ENCODE measurements at places on chromosomes 3 and 15. TPM values are rescaled to one million over a fixed set of nuclear protein-coding genes. Genes with fewer than 3 reads are reported as not detected.

AMIGO3 gene
- total RNA-seq = 0.29 TPM

VWA5B2 gene
- not detected for total RNA-seq

CMSS1 gene
- total RNA-seq = 67.4 TPM

ABI3BP gene
- 0.32 TPM for total RNA-seq

GOLGA6D gene
- 0.16 TPM for total RNA-seq

TP63 gene
- 0.76 TPM for total RNA-seq

NXPE3 gene
- total RNA-seq = 13.9 TPM

CAV3 gene
- not detected for total RNA-seq

CCDC39 gene
- total RNA-seq = not detected

CCR9 gene
- total RNA-seq = 0.19 TPM

TMCC1 gene
- total RNA-seq = 16.4 TPM

ALG1L2 gene
- 1.1 TPM for total RNA-seq

DNA sequence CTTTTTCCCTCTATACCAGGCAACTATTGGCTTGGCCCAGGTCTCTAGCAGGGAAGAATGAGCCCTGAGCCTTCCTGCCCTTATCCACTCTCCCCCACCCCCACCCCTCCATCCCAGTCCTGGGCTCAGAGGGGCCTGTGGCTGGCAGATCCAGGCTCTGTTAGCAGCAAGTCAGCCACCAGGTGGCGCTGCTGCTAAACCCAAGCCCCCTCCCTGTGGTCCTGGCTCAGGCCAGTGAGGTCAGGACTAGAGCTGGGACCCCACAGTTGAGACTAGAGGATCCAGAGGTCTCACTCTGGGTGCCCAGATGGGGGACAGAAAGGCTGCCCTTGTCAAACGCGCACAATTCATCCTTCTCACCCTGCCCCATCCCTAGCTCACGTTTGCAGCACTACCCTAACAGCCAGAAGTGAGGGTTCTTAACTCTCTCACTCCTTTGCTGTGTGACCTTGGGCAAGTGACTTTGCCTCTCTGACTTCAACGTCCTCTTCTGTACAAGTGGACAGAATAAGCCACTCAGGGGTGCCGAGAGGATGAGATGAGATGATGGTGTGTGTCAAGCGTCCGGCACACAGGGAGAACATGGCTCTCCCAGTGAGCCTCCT lies 46.8 kb upstream of the SLC6A1 start:
- ATAC-seq = peak; percentile 68

GRCh38 chr3:160554980-160555379 lies 10.4 kb downstream of the KPNA4 start:
- peak; percentile 23 for ATAC-seq

- ATAC-seq = peak; percentile 99
These were observed 510.1 kb upstream of the CFAP20DC start for GRCh38 chr3:59559721-59560435.

- ATAC-seq = no peak
These were observed 6.2 kb downstream of the TMEM39A start for GRCh38 chr3:119457246-119457645.

DNA sequence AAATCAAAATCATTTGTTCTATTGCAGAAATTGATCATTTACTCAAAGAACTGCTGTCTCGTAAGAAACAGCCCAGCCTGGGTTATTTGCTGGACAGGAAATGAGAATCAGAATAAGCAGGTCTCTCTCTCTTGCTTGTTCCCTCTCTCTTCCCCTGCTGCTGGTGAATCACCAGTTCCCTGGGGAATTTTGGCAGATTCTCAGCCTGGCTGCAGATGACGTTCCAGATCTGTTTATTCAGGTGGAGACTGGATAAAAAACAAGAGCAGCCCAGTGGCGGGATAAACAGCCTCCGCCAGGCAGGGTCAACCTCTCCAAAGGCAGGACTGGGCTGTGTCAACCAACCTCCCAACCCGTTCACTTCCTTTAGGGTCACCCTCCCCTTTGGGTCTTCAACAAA lies 72.1 kb downstream of the LRIG1 start:
- no peak for ATAC-seq

- ATAC-seq = no peak
These were observed 234.4 kb upstream of the TMC3 start for GRCh38 chr15:81608309-81608829.

DNA sequence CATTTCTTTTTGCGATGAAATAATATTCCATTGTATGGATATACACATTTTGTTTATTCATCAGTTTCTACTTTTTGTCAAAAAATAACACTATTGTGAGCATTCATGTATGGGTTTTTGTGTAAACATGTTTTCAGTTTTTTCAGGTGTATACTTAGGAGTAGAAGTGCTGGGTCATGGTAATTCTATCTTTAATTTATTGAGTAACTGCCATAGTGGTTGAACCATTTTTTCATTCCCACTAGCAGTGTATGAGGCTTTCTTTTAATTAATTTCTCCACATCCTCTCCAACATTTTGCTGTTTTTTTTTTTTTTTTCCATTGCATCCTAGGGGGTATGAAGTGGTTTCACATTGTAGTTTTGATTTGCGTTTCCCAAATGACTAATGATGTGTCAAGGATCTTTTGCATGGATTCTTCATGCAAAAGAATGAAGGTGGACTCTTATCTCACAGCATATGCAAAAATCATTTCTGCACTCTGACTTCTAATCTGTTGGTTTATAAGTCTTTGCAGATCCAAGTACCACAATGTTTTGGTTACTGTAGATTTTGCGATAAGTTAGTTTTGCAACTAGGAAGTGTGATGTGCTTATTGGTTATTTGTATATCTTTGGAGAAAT lies 12.6 kb downstream of the ATP2C1 start:
- ATAC-seq = peak; percentile 25

DNA sequence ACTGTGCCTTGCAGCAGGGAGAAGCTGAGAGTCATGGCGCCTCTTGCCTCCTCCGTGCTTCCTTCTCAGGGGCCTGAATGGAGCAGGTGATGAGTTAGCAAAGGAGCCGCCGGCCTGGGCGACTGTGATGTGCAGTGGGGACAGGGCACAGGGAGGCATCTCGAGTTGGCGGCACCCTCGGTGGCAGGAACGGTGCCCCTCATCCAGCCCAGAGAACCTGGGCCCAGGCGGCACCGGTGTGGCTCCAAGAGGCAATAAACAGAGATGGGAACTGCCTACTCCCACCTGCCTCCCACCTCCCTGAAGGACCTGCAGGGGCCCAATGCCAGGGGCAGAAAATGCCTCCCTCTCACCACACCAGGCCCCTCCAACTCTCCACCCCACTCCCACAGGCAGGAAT lies 6.2 kb downstream of the SLC41A3 start:
- ATAC-seq = no peak

DNA sequence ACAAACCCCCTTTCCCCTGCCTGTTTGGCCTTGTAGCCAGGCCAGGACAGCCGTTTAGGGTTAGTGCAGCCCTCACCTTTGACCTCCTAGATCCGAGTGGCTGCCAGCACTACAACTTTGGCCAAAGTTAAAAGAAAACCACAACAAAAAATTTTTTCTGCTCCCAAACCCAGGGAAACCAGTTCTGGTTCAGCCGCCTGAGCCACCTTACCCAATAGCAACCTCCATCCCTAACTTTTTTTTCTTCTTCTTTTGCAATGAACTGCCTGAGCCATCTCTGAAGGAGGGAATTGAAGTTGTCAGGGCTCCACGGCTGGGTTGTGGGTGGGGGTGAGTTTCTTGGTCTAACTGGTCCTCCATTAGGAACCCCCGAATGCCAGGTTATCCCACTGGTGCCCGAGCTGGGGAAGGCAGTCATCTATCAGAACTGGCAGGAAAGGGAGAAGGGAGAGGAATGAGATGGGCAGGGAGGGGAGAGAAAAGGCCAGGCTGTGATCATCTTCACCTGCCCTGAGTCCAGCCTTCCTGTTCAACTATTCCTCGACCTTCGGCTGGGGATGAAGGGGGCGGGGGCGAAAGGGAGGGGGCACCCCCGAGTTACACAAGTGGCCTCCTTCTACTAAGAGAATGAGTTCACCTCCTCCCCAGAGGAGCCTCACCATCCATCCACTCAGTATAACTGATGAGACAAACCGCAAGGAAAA lies 6.2 kb upstream of the NR2F2 start:
- ATAC-seq = no peak

DNA sequence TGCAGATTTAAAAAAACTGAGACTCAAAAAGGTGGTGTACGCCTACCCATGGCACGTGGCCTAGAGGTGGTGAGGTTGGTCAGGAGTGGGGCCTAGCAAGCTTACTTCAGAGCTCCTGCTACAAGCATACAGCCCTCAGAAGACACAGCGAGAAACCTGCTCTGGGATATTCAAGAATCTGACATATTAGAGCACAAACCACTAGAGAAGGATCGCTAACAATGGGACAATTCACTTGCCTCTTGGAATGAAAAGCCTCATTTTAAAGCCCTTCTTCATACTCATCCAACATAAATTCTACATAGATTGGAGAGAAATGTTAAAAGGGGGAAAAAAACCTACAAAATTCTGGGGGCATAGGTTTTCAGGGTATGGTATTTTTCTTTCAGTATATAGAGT lies 118.0 kb upstream of the ARHGEF3 start:
- ATAC-seq = no peak

- ATAC-seq = no peak
These were observed 986.4 kb downstream of the ROBO1 start for GRCh38 chr3:78781351-78781750.

DNA sequence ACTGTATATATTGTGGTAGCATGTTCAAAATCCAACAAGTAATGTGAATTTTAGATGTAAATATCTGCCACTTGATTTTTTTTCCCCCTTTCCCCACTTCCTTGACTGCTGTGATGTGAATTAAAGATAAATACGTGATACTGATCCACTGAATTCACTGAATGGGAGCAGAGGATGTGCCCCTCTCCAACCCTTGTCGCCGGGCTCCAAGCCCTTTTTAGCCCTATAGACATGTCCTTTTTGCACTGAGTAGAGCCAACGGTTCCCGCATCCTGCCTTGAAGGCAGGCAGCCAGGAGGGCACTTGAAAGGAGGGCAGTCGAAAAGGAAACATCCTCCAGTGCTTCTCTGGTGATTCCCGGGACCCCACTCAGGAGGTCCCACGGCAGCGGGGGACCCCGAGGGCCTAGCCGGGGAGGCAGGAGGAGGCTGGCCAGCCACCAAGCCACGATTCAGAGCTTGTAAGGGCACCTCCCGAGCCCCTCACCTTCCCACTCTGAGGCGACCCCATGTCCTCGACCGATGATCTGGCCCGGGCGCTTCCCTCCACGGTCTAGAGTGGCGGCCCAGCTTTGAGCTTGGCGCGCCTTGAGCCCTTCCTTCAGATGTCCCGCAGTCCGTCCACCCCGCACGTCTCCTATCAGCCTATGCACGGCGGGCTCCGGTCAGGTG lies 901 bp upstream of the MANF start:
- ATAC-seq = peak; percentile 16

- ATAC-seq = no peak
These were observed 254.8 kb upstream of the EOMES start for GRCh38 chr3:27976933-27977332.

DNA sequence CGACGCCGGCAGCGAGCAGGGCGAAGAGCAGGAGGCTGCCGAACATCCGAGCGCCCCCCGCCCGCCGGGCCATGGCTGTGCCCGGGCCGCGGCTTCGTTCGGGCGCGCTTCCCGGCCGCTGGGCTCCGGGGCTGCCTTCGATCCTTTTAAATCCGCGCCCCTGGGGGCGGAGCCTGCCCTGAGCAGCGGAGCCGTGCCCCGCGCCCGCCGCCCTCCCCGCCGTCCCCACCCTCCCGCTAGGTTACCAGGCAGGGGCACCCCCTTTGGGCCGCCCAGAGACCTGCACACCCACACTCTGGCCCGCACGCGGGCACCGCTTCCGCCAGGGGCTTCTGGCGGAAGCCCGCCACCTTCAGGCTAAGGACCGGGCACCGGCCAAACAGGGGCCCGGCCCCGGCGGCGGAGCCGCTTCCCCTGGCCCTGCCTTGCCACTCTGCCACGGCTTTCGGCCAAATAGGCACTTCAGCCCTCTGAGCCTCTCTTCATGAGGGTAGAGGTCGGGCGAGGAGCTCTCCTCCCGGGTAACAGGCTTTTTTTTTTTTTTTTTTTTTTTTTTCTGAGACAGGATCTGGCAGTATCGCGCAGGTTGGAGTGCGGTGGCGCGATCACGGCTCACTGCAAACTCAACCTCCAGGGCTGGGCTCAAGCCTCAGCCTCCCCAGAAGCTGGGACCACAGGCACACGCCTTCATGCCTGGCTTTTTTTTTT lies at the start of gene NMB:
Gene NMB (minus strand): TSS at position 120 of the 708 bp plus-strand sequence. CDS start 47 bp downstream, at position 73.
- peak; percentile 71 for ATAC-seq

DNA sequence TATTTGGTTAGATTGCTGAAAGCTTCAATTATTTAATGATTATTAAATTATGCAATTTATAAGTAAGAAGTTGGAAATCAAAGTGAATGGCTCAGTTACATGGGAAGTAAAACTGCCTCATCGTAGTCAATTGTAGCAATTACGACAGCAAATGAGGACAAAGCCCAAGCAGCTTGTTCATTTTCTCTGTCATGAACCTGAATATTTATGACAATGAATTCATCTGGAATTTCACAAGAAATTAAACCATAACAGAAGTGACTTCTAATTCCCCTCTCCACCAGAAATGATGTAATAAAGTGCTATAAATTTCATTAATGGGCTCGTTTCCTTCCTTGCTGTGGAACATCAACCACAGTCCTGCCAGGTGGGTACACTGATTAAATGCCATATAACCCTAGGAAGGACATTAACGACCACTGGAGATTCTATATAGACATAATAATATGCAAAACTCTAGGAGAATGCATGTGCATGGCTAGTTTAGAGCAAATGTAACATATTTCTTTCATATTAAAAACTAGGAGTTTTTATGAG lies 273.8 kb upstream of the DCBLD2 start:
- ATAC-seq = no peak

GRCh38 chr3:9213019-9213634 lies 36.3 kb downstream of the SRGAP3 start:
- ATAC-seq = no peak

GRCh38 chr15:73930371-73930770 lies 4.1 kb downstream of the LOXL1 start:
- ATAC-seq = no peak

- no peak for ATAC-seq
These were observed 1.4 kb downstream of the AAGAB start for GRCh38 chr15:67253101-67253500.

DNA sequence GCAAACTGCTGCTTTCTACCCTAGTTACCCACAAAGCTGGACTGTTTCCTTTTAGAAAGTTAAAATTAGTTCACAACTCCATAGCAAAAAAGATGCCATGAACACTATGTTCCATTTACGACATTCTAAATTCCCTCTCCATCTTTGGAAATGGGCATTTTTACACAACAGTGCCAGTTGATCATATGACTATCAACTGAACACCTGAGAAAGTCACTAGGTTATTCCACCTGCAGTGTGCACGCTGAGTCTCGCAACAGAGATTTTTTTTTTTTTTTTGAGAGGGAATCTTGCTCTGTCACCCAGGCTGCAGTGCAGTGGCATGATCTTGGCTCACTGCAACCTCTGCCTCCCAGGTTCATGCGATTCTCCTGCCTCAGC lies 120.3 kb downstream of the SNRK start:
- ATAC-seq = no peak
